SJSA1 (cell line): ENCODE measurements at places on chromosomes 16 and 17. TPM values are rescaled to one million over a fixed set of nuclear protein-coding genes. Genes with fewer than 3 reads are reported as not detected.

The PTGES3L gene
- 1.2 and 2.1 TPM in 2 replicates for total RNA-seq

The CD79B gene
- total RNA-seq = not detected in 2 replicates

The REXO5 gene
- total RNA-seq = 19.7 and 26.2 TPM in 2 replicates

The ZP2 gene
- total RNA-seq = not detected in 2 replicates

The ZG16 gene
- not detected in 2 replicates for total RNA-seq

The TP53TG3D gene
- total RNA-seq = not detected in 2 replicates

DNA sequence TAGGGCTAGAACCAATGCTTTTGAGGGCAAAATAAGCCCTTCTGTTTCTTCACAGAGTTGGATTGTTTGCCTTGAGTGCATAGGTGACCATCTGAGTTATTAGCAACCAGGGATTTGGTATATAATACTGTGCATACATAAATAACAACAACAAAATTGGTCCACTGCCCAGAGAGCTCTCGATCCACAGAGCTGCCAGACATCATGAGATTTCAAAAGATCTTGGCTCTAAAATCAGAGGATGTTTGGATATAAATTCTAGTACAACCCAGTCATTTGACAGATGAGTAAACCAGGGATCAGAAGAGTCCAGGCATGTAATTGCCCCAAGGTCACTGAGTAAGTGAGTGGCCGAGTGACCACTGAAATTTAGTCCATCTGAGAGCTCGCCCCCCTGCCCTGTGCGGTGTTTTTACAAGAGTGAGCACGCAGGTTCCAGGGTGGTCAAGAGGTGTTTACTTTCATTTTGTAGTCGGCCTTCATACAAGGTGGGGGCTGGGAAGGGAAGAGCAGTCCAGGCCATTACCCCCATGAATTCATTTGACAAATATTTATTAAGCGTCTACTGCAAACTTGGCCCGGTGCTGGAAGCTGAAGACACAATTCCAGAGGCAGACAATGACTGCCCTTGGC is 1.8 kb upstream of the MT2A start:
- DNase-seq = no peak

DNA sequence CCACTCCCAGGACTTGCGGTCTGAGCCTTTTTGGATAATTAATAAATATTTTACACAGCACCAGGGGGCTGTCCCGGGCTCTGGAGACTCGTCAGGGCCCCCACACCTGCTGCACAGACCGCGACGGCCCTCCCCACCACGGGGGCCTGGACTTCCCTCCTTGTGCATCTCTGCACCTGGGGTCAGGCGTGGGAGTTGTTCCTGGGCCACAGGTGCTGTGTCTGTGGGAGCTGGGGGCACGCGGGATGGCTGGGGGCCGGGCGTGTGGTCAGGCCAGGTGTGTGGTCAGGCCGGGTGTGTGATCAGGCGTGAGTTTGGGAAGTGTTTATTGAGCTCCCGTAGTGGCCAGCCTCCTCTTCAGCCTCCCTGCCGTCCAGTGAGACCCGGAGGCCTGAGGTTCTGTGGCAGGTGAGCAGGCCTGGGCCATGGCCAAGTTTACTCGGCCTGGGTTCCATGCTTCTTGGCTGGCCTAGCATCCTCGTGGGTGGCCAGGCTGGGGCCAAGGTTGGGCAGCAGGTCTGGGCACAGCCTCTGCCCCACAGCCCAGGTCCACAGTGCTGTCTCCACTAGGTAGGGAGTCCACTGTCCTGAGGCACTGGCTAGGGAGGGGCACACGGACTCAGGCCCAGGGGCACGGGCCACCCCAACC is 1.9 kb upstream of the STUB1 start:
- DNase-seq = no peak

- no peak for DNase-seq
Measured at GRCh38 chr17:49980703-49981197, 11.8 kb downstream of the DLX4 start.

- DNase-seq = peak; percentile 89
Measured at GRCh38 chr17:80789356-80789902, 202.2 kb upstream of the CHMP6 start.

GRCh38 chr17:40611840-40612474 is 35.7 kb downstream of the SMARCE1 start:
- no peak for DNase-seq

DNA sequence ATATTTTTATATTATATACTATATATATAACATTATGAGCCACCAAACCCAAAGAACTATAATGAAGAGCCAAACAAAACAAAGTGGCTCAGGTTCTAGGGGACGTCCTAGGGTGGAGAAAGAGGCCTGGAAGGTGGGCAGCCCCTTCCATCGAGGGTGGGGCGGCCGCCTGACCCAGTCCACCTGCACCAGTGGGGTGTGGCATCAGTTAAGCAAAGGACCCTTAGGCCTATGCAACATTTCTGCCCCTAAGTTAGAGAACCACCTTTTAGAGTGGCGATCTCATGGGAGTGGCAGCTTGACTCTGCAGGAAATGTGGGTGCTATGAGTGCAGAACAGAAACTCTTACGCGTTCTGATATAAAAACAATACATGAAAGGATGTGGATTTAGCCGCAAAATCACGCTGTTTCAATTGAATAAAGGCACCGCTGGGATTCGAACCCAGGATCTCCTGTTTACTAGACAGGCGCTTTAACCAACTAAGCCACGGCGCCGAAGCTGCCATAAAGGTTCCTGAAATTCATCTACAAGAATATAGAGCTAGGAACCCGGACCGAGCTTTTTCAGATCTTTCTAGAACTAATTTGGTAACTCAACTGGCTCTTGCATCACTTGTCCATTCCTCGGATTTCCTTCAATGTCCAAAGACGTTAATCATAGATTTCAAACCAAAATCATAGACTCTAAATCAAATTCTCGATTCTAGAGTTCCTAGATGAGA is 15.6 kb upstream of the AURKB start:
- DNase-seq = no peak

DNA sequence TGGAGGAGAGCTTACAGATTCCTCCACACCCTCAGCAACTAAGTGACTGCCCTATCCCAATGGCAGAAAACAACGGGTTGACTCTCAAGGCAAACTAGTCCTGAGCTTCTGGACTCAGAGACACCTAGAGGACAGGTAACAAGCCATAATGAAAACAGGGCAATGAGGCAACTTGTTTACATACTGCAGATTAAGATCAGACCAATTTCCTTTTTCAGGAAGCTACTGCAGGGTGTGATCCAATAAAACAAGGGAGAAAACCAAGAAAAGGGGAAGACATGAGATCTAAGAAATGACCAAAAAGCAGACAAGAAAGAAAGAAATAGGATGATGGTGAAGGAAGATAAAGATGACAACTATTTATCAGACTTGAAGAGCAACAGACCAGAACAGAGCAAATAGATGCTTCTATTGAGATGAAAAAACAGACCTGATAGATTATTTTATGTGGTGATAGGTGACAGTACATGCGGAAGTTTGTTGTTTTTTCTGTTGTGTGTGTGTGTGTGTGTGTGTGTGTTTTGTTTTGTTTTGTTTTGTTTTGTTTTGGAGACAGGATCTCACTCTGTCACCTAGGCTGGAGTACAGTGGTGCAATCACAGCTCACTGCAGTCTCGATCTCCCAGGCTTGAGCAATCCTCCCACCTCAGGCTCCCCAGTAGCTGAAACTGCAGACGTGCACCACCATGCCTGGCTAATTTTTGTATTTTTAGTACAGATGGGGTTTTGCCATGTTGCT is 120.7 kb downstream of the GAS7 start:
- DNase-seq = no peak

DNA sequence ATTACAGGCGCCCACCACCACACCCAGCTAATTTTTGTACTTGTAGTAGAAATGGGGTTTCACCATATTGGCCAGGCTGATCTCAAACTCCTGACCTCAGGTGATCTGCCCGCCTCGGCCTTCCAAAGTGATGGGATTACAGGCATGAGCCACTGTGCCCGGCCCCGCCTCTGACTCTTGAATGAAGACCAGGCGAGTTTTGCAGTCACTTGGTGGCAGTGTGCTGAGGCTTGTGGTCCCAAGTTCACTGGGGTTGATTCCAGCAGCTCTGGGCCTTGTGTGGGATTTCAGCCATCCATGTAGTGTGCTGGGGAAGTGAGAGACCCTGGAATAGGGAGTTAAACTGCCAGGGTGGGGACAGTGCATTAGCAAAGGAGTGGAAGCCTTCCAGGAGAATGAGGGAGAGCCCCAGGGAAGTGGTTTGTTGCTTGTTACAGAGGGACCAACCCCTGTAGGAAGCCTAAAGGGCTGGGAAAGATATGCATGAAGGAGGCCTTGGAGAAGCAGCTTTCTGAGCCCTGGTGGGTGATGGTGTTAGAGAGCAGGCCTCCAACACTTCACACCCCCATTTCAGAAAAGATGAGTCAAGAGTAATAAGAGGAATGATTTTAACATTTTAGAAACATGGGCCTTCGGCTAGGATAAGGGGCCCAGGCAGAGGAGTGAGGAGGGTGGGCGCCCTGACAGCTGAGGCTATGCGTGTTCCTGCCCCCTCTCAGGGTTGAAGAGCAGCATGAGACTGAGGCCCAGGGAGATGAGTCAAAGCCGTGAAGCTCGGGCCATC is 14.5 kb downstream of the PSKH1 start:
- no peak for DNase-seq

DNA sequence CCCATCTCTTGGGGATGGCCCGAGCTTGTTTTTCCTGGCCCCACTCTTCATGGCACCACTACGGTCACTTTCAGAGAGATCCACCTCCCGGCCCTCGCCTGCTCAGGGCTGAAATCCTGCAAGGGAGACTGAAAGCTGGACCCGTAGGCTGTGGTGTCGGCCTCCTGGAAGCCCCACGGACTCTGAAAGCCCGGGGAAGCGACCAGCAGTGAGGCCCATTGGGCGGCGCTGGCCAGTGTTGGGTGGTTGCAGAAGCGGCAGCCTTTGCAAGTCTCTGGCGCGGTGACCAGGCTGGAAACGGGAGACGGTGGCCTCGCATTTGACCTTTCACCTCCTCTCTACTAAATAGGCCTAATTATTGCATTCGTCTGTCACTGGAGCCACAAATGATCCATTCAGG is 186.0 kb upstream of the FOXF1 start:
- no peak for DNase-seq

- peak; percentile 62 for DNase-seq
Measured at GRCh38 chr17:70137451-70138230, 31.7 kb upstream of the KCNJ2 start.

- DNase-seq = no peak
Measured at GRCh38 chr16:2776500-2777139, 460 bp downstream of the ELOB start.

DNA sequence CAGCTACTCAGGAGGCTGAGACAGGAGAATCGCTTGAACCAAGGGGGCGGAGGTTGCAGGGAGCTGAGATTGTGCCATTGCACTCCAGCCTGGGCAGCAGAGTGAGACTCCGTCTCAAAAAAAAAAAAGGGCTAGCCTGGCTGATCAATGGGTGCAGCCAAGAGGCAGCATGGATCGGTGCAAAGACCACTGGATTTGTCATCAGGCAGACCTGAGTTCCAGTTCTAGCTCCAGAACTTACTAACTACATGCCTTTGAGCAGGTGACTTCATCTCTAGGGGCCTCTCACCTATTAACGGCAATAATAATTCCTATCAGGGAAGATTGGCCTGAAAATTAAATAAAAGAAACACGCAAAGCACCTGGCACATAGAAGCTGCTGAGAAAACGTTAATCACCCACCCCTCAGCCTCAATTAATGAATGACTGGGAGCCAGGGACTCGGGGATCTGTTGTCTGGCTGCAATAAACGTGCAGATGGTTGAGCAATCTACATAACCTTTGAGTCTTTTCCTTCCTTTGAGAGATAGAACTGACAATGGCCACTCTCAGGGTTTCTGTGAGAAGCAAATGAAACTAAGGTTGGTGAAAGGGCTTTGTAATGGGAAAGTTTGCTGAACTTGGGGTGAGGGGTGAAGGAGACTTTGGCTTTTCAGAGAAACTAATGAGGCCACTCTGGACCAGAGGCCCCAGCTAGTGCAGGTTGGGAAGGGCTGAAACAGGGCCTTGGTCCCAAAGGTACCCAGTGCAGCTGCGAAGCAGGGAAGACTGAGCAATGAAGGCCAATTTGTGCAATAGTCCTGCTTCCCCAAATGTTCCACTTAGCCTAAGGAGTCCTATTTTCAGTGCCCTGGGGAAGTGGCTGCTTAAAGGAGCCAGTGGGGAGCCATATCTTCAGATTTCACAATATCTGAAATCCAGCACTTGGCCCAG is 7.6 kb downstream of the SEZ6L2 start:
- no peak for DNase-seq

DNA sequence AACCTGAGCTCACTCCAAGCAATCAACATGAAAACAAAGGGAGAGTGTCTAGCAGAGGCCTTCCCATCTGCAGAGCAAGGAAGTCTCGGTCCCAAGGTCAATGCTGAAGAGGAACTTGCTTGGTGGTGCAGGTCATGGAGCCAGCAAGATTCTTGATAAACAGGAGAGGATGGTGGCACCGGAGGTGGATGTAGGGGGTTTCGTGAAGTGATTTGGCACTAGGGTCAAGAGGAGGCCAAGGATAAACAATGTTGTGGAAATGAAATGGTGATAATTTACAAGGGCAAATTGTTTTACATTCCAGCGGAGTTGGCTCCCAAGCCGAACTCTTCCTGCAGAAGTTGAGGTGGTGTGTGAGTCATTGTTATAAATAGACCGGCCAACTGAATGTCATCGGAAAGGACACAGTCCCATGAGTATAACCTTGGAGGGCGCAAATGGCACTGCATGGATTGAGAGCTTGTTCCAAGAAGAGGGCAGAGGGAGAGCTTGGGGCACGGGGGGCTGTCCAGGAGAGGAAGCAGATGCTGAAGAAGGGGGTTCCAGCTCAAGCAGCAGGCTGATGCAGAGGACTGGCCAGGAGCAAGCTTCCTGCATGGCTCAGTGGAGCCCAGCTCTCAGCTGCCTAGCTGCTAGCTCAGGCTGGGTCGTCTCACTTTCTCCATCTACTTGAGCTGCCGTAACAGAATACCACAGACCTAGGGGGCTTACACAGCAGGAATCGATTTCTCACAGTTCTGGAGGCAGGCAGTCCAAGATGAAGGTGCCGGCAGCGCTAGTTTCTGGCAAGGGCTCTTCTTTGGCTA is 136.6 kb downstream of the COPRS start:
- peak; percentile 83 for DNase-seq

DNA sequence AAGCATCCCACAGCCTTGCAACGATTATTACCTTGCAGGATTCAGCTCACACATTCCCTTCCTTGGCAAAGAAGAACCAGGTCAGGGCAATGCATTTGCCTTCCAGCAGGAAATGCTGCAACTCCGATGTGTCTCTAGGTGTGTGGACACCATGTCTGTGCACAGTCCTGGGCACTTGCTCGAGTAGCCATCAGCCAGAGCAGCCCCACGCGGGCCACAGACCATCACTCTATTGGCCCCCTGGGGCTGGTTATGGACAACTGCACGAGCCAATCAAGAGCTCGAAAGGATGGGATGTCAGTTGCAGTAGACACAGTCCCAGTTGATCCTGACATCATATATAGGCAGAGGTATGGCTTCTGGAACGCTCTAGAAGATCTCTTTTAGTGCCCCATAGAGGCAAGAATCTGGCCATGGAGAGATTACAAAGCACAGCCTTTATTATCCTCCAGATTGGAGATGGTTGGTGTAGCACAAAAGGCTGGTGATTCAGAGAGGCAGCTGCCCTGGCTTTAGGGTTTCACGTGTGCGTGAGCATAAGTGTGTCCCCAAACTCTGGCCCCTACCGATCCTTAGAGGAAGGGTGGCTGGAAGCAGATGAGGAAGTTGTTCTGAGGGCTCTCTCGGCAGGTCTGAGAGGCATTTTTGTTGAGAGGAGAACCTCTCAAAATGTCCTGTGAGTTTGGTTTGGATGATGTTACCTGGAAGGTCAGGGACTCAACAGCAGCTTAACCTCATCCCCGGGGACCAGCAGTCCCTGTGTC is 403.8 kb downstream of the SEC14L1 start:
- DNase-seq = no peak
